Fibroblast of lung (primary cell): ENCODE measurements at places on chromosomes 13 and 19. TPM values are rescaled to one million over a fixed set of nuclear protein-coding genes. Genes with fewer than 3 reads are reported as not detected.

The NKPD1 gene
- total RNA-seq = 0.17 and 0.26 TPM in 2 replicates

The ZNF440 gene
- 6.9 and 11.1 TPM in 2 replicates for total RNA-seq

The ITGBL1 gene
- total RNA-seq = 19.0 and 45.1 TPM in 2 replicates

The TMPRSS9 gene
- under 0.01 TPM in 1 of 2 replicates, not detected in the other for total RNA-seq

The SYNGR4 gene
- total RNA-seq = not detected in 2 replicates

The AMER2 gene
- total RNA-seq = under 0.01 TPM in 1 of 2 replicates, not detected in the other

DNA sequence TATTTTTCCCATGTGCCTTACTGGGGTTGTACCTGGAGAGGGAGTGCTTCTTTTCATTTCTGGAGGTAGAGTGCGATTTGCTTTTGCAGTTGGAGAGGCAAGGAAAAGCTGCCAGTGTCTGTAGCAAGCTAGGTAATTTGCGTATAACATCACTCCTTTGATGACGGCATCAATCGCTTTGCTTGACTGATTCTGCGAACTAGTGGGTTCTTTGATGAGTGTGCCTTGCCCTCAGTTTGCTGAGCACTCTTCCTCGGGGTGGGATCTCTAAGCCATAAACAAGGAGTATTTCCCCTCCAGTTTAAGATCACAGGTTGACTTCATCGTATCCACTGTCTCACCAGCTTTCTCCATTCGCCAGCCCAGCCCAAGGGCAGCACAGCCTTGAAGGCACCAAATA, 344.5 kb downstream of the KCNRG start:
- DNase-seq = no peak

DNA sequence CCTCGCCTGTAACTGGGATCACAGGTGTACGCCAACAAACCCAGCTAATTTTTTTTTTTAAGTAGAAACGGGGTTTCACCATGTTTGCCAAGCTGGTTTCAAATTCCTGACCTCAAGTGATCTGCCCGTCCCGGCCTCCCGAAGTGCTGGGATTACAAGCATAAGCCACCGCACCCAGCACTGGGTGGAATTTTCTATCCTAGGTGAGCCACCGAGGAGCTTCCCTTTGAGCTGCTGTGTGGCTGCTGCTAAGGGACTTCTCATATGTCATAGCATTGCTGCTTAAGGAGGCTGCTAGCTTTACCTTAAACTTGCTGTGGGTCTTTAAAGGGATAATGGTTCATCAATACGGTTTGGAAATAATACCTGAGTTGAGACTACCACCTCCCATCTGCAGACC, 2.9 kb upstream of the AMER2 start:
- no peak for DNase-seq

DNA sequence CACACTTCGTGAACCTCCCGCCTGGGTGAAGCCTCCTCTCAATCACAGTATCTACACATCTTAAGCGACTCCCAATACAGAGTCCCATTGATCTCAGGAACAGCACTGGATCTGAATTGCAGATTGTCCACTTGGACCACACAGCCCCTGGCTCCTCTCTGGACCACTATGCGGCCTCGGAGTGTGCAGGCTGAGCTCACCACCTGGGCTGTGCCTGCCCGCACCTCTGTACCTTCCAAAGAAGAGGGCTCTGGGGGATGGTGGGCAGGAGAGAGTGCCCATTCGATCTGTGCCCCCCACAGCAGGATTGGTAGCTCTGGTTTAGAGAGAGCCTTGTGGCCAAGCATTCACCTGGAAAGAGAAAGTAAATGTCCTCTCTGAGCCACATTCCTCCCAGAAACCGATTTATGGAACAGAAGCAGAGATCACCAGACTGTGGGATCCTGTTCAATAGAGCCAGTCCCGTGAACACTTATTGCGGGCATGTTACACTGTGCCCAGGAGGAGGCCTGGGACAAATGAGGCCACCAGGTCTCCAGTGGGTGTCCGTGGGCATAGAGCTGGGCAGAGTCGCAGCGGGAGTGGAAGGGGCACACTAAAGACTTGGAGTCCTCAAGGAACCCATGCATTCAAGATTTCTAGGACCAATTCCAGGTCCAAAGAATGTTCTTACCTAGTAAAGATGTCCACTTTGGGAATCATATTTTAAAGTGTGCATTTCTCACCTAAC, 141.6 kb upstream of the SOX1 start:
- no peak for DNase-seq

- no peak for DNase-seq
These were observed 44.8 kb downstream of the USP12 start for GRCh38 chr13:27126859-27127258.

- peak; percentile 33 for DNase-seq
These were observed 5.0 kb upstream of the GRIN3B start for GRCh38 chr19:995051-995827.

DNA sequence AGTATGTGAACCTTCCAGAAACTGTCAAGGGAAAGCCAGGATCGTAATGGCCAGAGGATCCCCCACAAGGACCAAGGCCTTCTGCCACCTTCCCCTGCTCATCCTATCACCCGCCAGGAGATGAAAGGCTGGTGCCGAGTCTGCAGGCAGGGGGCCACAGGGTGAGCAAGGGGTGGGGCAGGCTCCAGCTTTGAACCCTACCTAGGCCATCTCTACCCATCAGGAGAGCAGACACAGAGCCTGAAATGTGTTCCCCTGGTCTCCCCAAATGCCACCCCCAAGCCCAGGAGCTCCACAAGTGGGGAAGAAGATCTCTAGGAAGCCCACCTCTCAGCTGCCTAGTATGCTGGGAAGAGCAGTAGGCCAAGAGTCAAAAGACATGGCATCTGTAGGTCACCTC, 95.1 kb downstream of the KCTD15 start:
- no peak for DNase-seq

GRCh38 chr13:33099860-33100259, 83.6 kb downstream of the KL start:
- no peak for DNase-seq

DNA sequence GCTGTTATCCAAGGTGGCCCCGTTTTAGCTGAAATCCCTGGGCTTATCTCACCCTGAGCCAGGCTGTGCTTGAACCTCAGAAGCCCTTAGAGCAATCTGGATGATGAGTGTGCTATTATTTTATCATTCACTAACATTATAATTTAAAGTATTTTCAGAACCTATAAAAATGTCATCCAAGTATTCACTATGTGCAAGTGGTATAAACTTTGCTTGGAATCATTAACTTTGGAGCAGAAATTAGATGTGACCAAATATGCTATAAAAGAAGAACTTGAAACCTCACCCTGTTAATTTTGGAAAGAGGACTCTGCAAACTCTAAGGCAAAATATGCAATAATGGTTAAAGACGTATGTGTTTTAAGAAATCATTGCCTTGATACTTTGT, 147.5 kb downstream of the USP12 start:
- no peak for DNase-seq

DNA sequence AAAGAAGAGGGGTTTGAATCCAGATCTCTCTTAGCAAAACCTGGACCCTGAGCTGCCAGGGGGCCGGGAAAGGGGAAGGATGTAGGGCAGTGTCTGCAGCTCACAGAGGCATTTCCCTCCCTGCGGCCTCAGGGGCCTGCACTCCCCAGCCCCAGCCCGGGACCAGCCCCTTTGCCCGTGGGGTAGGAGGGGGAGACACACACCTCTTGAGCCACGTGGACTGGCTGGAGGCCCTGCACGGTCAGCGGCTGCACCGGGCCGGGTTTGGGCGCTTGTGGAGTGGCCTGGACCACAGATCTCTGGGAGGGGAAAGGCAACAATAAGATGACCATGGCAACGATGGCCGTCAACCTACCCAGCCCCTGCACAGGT, 26.9 kb downstream of the RFX1 start:
- DNase-seq = no peak

GRCh38 chr13:93687261-93687660, 460.7 kb downstream of the GPC6 start:
- peak; percentile 57 for DNase-seq
